B cell (primary cell): ENCODE measurements at places on chromosomes 12 and 14. TPM values are rescaled to one million over a fixed set of nuclear protein-coding genes. Genes with fewer than 3 reads are reported as not detected.

Gene RNASE3
- not detected in 2 replicates for polyA plus RNA-seq

Gene PLEKHD1
- polyA plus RNA-seq = 0.12 and 0.16 TPM in 2 replicates

Gene ATL1
- 1.1 and 2.9 TPM in 2 replicates for polyA plus RNA-seq

Gene C14orf180
- not detected in 2 replicates for polyA plus RNA-seq

Gene GLS2
- 3.6 and 5.3 TPM in 2 replicates for polyA plus RNA-seq

Gene SMCO2
- 0.15 TPM in 1 of 2 replicates, not detected in the other for polyA plus RNA-seq

Gene ACOT6
- polyA plus RNA-seq = not detected in 2 replicates

Gene TSHR
- 0.15 and 0.59 TPM in 2 replicates for polyA plus RNA-seq

Gene ADAMTS20
- polyA plus RNA-seq = not detected in 2 replicates

Gene RPL10L
- polyA plus RNA-seq = not detected in 2 replicates

Gene FSCB
- polyA plus RNA-seq = not detected in 2 replicates

Gene ARID2
- 5.0 and 8.1 TPM in 2 replicates for polyA plus RNA-seq

Gene VDR
- 0.42 and 0.75 TPM in 2 replicates for polyA plus RNA-seq

Gene POU6F1
- polyA plus RNA-seq = 16.4 and 27.7 TPM in 2 replicates

Gene NELL2
- 0.22 and 2.7 TPM in 2 replicates for polyA plus RNA-seq

Gene CBLN3
- 29.1 and 35.0 TPM in 2 replicates for polyA plus RNA-seq

Gene GZMH
- 0.75 and 2.0 TPM in 2 replicates for polyA plus RNA-seq

Gene RND1
- 7.3 and 14.9 TPM in 2 replicates for polyA plus RNA-seq

Gene DMAC2L
- 19.0 and 19.9 TPM in 2 replicates for polyA plus RNA-seq

Gene RD3L
- not detected in 2 replicates for polyA plus RNA-seq

Gene LMO3
- polyA plus RNA-seq = not detected in 2 replicates

Gene HVCN1
- polyA plus RNA-seq = 422 and 658 TPM in 2 replicates

Gene POTEG
- polyA plus RNA-seq = 0.24 TPM in 1 of 2 replicates, not detected in the other

Gene RNU4-1
- not detected in 2 replicates for polyA plus RNA-seq

Gene HOXC4
- 1.0 and 4.3 TPM in 2 replicates for polyA plus RNA-seq

Gene SIX4
- not detected in 2 replicates for polyA plus RNA-seq

Gene INHBC
- polyA plus RNA-seq = 0.13 and 0.31 TPM in 2 replicates

Gene PTPRO
- 17.0 and 23.6 TPM in 2 replicates for polyA plus RNA-seq

Gene YY1
- 24.0 and 34.7 TPM in 2 replicates for polyA plus RNA-seq

Gene TAS2R8
- polyA plus RNA-seq = 0.20 TPM in 1 of 2 replicates, not detected in the other

Gene TBC1D30
- polyA plus RNA-seq = 0.06 and 0.07 TPM in 2 replicates

Gene SLC16A7
- 11.6 and 19.2 TPM in 2 replicates for polyA plus RNA-seq

Gene B4GALNT3
- 0.13 and 0.25 TPM in 2 replicates for polyA plus RNA-seq

Gene PTCSC3
- not detected in 2 replicates for polyA plus RNA-seq

Gene TRIM9
- polyA plus RNA-seq = 0.12 and 0.24 TPM in 2 replicates

Gene RTN1
- polyA plus RNA-seq = 0.22 and 0.34 TPM in 2 replicates

Gene CCDC196
- not detected in 2 replicates for polyA plus RNA-seq

Gene C12orf42
- 25.6 TPM in 2 replicates for polyA plus RNA-seq

Gene ZBTB39
- polyA plus RNA-seq = 5.4 TPM in 2 replicates
